LoVo (cell line): ENCODE measurements at places on chromosomes 7 and 10.

DNA sequence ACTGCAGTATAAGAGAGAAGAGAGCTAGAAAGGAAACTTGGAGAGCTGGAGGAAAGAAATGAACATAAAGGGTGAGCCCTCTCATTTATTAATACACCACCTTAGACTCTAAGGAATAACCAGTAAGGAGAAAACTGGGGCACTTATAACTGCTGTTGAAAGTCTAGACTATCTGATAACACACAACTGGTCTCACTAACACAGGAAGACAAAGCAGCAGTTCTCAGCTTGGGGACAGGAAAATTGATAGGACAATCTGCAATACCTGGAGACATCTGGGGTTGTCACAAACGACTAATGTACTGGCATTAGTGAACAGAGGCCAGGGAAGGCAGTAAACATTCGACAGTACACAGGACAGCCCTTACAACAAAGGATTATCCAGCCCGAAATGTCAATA lies 6.8 kb downstream of the ELMO1 start:
- no peak for DNase-seq

DNA sequence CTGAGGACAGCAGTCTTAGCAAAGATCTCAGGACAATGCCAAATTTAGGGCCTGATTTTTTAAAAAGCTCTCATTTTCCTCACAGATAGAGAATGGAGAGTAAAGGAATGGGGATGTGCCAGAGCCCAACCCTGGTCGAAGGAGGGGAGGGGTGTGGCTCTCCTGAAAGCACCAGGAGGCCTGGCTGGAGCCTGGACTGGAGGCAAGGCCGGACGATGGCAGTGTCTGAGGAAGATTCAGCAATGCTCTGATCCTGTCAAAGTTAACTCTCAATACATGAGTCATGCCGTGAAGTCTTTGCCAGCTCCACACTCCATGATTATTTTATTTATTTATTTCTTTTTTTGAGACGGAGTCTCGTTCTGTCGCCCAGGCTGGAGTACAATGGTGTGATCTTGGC lies 108.3 kb downstream of the UPF2 start:
- no peak for DNase-seq

DNA sequence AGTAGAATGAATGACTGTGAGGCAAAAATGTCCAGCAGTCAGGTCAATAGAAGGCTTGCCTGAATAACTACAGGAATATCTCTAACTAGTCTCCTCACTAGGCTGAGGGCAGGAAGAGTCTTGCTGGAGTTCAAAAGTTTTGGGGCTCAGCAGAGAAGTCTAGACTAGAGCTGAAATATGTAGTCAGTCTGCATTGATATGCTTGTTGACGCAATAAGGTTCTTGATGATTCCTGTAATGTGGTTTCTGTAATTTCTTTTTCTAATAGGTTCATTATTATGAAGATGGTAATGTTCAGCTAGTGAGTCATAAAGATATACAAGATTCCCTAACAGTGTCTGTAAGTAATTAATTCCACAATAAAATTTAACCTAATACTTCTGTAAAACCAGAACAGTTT lies 41.5 kb upstream of the ST7 start:
- no peak for DNase-seq

GRCh38 chr7:24882989-24883621 lies 96.9 kb downstream of the OSBPL3 start:
- DNase-seq = no peak

DNA sequence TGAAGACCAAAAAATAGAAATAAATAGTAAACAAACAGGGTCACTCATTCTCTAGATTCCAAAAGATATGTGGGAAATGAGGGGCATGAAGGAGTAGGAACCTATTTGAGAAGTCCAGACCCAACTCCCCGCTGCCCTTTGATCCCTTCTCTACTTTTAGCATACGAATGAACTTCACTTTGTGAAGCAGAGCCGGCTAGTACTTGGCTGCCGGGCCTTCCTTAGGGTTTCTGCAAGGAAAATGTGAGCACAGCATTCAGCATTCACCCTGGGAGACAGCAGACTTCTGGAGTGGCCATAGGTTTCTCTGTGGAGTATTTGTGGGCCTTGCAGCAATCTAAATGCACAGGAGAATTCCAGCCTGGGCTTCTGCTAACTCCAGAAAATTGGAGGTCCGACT lies 76.3 kb upstream of the PRKAR2B start:
- no peak for DNase-seq

- DNase-seq = peak; percentile 86
These were observed 14.2 kb upstream of the HPS1 start for GRCh38 chr10:98460837-98461499.

GRCh38 chr10:22550732-22551131 lies 163.6 kb downstream of the PIP4K2A start:
- DNase-seq = no peak

DNA sequence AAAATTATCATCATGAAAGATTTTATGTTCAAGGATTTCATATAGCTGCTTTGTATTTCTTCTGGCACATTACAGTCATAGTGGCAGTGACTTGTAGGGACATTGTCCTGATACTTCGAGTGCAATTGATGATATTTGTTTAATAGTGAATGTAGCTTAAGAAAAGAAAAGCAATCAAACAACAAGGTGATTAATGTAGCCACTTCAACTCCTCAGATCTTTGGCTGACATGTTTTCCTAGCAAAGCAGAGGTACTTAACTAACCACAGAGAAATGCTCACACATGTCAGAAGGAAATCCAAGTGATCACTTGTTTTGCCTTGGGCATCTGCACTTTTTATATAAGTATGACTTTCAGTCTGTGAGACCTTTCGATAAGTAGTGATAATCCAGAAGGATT lies 470.3 kb downstream of the AUTS2 start:
- DNase-seq = no peak

- DNase-seq = no peak
These were observed 51.4 kb upstream of the PDCD4 start for GRCh38 chr10:110820321-110820814.

DNA sequence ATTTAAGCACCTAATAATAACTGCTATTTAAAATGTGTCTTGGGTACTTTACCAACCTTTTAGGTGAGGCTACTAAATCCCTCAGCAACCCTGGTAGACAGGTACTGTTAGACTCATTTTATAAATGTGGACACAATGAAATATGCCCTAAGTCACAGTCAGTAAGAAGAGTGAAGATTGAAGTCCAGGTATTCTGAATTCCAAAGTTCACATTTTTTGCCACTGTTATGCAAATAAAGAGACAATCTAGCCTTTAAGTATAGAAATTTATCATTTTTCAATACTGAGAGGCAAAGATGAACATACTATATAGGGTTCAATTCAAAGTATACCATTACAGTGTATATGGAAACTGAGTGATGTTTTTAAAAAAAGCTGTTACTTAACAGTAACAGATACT lies 102.7 kb downstream of the LMBR1 start:
- no peak for DNase-seq

- no peak for DNase-seq
These were observed 414.6 kb upstream of the FOXK1 start for GRCh38 chr7:4267341-4268039.

GRCh38 chr10:113287592-113287991 lies 265.3 kb upstream of the HABP2 start:
- no peak for DNase-seq

GRCh38 chr7:3461923-3462322 lies 160.9 kb downstream of the SDK1 start:
- no peak for DNase-seq

DNA sequence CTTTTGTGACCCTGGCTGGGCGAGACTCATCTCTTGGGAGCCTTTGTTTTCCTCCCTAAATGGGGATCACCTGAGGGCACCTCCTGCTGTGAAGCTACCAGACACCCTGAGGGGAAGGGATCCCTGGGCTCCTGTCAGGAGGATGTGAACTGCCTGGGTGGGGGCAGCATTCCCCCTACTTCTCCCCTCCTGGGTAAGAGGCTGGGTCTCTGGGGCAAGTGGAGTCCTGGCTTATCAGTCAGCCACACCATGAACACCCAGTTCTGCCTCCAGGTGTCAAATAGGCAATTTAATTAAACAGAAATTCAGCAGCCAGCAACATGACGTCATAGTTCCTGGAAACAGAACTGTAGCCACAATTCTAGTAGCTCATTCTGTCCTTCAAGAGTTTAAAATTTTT lies 97.7 kb upstream of the RET start:
- no peak for DNase-seq

DNA sequence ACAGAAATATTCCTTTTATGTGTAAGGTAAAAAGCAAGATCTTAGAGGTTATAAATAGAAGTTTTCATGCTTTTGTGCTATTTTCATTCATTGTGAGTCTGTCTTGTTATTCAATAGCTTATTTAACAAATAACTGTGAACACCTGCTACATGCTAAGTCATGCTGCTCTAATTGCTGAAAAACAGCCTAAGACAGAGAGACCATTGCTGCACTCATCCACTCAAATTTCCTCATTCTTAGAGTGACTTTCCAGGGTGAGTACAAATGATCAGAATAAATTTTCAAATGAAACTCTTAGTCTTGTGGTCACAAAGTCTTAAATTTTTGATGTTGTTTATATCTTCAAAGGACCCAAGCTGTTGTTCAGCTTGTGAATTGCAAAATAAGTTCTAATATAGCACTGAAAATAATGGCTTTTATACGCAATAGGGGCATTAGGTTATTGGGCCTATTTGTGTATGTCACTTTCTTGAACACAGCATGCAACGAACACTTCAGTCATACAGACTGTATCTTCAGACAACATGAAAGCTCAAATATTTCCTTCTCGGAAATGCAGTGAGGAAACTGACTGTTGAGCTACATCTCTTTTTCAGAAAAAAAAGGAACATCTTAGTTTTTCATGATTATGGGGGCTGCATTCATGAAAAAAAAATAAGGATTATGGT lies 247.9 kb upstream of the PCDH15 start:
- no peak for DNase-seq

DNA sequence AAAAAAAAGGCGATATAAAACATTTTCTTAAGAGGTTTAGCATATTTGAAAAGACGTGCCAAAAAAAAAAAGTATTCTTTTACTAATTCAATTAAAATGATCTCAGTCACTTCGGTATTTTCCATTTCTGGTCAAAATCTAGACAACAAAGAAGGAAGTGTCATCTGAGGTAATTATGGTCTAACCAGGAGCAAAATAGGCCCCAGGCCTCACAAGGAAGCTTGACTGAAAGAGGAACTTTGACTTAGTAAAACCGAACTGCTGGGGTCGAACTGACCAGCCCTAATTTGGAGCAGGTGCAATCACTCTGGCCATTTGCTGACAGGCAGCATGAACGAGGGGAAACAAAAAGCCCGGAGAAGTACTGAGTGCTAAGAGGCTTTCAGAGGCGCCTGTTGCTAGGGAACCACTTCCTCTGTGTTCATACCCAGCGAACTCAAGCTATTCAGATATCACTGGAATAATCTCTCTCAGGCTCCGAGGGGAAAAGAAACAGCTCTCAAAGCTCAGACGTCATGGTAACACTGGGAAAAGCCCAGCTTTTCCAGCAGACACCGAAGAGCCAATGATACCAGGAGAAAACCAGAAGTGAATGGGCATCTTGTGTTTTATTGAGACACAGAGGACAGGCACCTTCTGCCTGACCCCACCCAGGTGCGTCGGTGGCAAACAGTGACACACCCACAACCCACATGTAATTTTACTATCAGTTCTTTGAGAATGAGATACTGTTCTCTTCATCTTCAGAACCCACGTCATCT lies 126.5 kb downstream of the FAM107B start:
- no peak for DNase-seq

GRCh38 chr10:81081887-81082620 lies 544.4 kb downstream of the SH2D4B start:
- peak; percentile 9 for DNase-seq

- DNase-seq = no peak
These were observed 99.2 kb downstream of the FOXL3 start for GRCh38 chr7:388961-389701.

DNA sequence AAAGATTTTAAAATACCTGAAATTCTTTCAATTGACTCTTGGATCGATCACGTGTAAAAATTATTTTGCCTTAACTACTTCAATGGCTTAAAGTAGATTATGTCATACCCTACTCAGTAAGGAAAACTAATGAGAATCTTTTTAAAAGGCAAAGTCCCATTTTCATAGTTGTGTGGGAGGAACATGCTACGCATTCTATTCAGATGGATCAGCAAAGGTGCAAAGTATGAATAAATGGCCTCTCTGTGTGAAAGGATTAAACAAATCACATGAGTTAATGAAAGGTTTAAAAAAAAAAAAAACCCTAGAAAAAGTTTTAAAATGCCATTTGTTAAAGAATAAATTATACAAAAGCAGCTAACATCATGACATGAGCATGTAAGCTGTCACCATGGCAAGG lies 77.1 kb downstream of the ENO4 start:
- DNase-seq = no peak

- no peak for DNase-seq
These were observed 124.0 kb downstream of the HERPUD2 start for GRCh38 chr7:35570937-35571336.

GRCh38 chr10:4541292-4541691 lies 284.7 kb upstream of the AKR1E2 start:
- DNase-seq = peak; percentile 85

- peak; percentile 55 for DNase-seq
These were observed 844 bp downstream of the FBXW4 start for GRCh38 chr10:101693978-101694673.

GRCh38 chr7:38545977-38546376 lies 85.2 kb downstream of the AMPH start:
- no peak for DNase-seq

DNA sequence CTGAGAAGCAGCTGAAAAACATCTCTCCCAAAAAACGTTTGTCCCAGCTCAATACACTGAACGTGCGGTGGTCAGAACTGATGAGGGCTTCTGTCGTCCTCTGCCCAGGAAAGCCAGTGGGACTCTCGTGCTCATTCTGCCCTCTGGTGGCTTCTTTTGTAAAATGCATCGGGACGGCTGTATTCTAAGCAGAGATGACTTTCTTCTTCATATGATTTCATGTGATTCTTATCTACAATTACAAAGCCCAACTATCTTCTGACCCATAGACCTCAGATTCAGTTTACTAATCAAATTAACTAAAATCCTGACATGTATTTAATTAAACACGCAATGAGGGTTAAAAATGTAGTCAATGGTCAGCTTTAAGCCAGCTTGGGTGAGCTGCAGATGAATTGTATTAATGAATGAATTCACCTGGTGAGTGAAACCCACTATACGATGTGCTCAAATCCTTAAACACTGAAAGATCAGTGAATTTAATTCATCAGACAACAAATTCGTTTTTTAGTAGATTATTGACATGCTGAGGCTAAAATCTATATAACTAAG lies 117.6 kb upstream of the FAM204A start:
- DNase-seq = peak; percentile 46

GRCh38 chr7:127409629-127410028 lies 17.1 kb upstream of the ZNF800 start:
- DNase-seq = no peak

DNA sequence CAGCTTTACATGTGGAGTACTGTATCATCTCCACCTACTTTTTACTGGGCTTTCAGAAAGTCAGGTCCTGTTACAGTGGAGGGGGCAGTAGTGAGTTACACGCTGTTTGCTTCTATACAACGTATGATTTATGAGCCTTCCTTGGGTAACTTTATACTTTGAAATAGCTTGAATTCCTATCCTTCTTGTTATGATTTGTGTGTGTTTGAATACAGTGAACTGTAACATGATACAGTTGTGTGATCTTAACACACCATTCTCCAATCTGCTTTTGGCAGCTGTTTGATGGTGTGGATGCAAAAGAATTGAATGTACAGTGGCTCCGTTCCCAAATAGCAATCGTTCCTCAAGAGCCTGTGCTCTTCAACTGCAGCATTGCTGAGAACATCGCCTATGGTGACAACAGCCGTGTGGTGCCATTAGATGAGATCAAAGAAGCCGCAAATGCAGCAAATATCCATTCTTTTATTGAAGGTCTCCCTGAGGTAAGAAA lies 41.7 kb downstream of the SP8 start:
- no peak for DNase-seq

GRCh38 chr7:27194686-27195379 lies 5.1 kb downstream of the HOXA13 start:
- DNase-seq = peak; percentile 34
